Iris pigment epithelial cell (primary cell): ENCODE measurements at places on chromosomes 4 and X.

- DNase-seq: peak; percentile 82
These were observed 9.0 kb upstream of the CHIC2 start for GRCh38 chr4:54073271-54073880.

DNA sequence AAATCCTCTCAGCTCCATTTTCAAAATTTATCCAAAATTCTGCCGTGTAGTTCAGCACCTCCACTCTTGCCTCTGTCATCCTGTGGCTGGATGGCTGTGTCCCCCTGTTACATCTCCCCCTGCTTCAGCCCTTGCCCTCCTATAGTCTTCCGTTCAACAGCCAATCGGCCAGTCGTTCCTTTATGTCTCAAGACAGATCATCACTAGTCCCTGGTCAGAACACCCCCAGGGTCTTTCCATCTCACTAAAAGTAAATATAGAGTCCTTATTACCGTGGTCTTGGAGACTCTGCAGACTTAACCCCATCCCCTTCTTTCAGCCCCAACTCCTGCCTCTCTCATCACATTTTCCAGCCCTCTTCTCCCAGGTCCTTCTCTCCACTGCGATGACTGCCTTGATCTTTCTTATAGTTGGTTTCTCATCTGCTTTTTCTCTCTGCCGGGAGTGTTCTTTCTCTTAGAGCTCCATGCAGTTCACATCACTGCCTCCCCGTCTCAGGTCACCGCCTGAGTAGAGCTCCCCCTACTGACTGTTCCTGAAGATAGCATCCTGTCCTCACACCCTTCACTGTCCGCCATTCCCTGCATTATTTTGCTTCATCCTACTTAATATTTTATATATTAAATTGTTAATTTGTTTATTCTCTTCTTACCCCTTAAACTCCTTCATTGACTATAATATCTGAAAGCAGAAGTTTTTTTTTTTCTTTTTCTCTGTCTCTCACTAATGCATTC, 736.9 kb upstream of the MAGEB2 start:
- peak; percentile 37 for DNase-seq

DNA sequence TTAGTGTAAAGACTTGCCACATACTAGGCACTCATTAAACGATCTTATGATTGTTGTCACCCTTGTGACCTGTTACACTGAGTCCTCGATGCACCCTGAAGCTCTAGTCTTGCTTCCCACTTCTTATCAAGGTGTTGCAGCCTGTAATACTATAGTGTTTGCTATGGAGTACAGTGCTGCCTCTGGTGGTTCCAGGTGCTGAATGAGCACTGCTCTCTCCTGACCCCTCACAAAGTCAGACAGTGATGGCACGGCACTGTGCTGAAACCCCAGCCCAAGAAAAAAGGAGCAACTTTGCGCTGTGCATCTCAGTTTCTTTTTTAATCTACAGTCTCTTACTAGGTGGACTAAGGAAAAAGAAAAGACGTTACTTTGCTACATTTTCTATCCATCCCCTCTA, 106.3 kb downstream of the GC start:
- DNase-seq: no peak

DNA sequence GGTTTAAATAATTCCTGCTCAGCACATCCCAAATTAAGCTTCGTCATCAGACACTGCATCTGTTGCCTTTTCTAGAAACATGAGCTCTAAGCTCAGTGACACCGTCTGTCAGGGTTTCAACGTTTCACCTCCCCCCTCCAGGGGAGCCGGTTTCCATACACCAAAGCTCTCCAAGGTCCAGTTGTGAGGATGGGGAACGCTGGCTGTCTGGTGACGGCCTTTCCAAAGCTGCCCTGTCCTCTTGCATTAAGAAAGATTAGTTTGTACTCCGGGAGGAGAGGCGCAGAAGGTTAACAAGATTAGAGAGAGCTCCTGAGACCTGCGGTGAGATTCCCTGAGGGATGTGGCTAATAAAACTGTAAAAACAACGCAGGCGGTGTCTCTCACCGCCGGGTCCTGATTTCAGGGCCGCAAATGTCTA, 43.2 kb downstream of the ASMT start:
- DNase-seq: no peak

DNA sequence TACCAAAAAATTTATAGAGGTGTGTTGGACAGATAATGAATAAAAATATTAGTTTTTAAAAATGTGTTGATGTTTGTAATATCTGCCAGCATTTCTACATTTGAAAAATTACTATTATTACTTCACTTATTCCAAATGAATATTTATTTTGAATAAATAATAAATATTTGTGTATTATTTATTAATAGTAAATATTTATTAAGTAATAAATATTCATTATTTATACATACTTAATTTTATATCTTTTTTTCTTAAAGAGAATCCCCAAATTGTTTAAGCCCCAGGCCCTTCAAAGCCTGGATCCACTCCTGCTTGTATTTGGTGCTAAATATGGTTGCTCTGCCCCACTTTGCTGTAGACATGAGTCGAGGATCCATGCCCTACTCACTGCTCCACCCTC, 60.5 kb upstream of the HOPX start:
- no peak for DNase-seq

DNA sequence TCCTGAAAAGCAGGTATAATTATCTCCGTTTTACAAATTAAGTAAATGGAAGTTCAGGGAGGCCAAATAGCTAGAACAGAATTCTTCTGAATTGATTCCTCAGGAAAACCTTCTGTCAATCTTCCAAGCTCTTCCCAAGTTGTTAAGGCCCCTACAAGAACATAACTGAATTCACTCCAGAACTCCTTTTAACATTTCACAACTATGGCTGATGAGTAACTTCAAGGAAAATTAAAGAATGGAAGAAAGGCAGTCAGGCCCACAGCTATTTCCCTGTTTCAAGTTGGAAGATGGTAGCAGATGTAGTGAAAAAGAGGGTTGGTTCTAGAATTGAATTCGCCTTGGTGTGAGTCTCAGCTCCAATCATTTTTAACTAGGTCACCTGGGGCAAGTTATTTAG, 15.9 kb downstream of the SETD7 start:
- peak; percentile 31 for DNase-seq

DNA sequence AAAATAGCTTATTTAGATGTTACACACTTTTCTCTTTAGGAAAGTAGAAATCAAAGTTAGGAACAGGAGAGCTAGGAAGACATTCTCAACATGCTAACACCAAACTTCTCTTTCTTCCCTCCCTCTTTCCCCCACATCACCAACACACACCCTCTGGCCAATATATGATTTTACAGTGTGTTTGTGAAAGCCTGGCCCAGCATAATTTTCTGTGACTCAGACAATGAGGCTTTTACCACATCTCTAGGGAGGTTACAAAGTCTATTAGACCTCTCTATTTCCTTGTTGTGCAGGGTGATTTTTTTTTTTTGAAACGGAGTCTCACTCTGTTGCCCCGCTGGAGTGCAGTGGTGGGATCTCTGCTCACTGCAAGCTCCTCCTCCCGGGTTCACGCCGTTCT, 189.9 kb downstream of the AASDH start:
- DNase-seq: peak; percentile 6

DNA sequence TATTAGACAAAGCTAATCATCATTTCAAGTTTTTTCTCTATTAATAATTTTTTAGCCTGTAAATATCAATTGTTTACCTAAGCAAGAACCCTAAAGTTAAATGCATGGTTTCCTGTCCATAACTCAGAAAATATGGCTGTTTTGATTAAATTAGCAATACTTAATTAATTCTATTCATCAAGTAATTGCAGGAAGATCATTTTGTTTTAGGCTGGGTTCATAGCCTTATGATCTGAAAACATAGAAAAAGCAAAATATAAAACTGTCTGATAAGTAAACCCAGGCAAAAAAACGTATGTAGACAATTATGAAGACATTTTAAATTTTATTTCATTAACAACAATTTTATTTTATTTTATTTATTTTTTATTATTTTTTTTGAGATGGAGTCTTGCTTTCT, 219.1 kb downstream of the EVC2 start:
- no peak for DNase-seq

- no peak for DNase-seq
These were observed 20.6 kb downstream of the AP1S2 start for GRCh38 chrX:15834053-15834452.

GRCh38 chrX:152641996-152642395, 4.3 kb downstream of the GABRQ start:
- peak; percentile 3 for DNase-seq

- peak; percentile 50 for DNase-seq
These were observed 29.8 kb upstream of the H2AZ1 start for GRCh38 chr4:99979872-99980271.

DNA sequence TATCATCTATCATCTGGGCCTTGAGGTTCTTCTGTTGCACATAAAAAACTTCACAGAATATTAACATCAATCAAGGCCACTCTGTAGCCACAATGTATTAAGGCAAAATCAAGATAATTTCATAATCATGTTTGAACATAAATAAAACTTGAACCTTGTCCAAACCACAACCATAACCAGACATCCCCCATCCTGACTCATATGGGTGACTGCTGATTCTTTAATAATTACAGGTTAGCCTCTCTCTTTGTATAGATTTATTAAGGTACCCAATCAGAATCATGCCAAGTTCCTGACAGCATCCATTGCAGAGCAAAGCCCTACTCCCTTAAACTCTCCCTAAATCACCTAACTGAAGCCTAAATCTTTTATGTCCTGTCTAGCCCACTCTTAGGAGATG, 16.7 kb upstream of the AREG start:
- peak; percentile 79 for DNase-seq

DNA sequence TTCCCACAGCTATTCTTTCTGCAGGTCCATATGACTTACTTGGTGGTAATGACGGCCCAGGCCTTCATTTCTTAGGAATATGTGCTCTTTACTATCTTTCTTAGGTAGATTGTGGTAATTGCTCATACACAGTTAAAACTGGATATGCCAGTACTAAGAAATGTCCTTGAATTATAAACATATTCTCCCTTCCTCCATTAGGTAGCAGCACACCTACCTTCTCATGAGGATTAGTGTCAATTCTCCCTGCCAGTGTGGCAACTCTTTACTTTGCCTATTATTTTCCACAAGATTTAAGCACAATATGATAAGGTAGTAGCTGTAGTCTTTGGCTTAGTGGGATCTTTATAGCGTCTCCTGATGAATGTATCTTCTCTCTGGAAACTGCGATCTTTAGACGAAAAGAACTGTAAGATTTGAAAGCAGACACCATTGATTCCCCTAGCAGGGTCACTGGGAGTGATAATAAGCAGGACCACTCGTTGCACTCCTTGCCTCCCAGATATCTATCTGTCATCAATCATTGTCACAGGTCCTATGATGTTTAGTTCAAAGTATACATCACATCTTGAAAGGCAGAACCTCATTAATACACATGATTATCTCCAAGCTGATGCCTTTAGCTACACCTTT, 1240.7 kb downstream of the C4orf33 start:
- DNase-seq: peak; percentile 54

DNA sequence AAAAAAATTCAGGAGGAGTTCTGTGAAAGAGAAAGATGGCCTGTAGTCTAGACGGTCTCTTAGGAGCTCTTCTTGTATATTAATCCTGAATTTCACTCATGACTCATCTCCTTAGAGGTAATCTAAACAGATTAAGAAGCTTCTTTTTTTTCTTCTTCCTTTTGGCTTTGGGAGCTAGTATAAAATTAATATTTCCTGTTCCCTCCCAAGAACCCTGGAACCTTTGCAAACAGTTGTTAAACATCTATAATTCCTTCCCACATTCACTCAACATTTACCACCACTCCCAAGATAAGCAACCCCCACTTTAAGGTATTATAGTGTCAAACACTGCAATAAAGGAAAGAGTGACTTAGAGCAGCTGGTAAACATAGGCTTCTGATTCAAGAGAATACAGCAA, 146.4 kb upstream of the EDNRA start:
- DNase-seq: peak; percentile 79

DNA sequence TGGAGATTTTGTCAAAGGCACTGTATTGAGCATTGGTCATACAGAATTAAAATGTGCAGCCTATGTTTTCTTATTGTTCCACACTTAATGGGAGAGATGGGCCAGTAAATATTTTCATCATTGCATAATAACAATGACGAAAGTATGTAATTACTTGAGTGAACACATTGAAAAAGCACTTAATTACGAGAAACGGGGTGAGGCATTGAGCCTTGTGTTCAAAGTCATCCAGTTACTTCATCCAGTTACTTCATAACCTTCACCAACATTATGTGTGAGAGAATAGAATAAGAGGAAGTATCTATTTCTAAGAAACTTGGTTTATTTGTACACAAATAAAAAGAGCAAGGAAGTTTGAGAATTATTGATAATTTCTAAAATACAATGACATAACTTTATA, 1427.0 kb downstream of the ADGRL3 start:
- no peak for DNase-seq

DNA sequence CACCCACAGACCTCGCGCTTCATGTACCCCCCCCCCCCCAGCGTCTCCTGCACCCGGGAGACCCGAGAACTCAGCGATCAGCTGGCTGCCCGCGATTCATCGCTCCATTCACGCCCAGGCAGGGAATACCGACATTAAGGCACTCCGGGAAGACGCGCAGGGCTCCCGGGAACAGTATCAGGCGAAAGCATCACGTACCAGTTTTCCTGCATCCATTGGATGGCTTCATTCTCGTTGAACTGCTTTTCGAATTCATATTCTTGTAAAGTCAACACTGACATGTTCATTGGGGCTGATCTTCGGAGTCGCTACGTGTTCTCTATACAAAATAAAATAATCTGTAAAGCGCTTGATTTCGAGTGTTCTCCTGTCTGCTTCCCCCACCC, 373 bp downstream of the ELOVL6 start:
- DNase-seq: no peak

- DNase-seq: no peak
These were observed 52.6 kb upstream of the PAGE1 start for GRCh38 chrX:49748211-49748956.

GRCh38 chrX:70313503-70313902, 23.6 kb downstream of the KIF4A start:
- peak; percentile 67 for DNase-seq

GRCh38 chr4:36757580-36758311, 476.3 kb downstream of the DTHD1 start:
- peak; percentile 1 for DNase-seq

DNA sequence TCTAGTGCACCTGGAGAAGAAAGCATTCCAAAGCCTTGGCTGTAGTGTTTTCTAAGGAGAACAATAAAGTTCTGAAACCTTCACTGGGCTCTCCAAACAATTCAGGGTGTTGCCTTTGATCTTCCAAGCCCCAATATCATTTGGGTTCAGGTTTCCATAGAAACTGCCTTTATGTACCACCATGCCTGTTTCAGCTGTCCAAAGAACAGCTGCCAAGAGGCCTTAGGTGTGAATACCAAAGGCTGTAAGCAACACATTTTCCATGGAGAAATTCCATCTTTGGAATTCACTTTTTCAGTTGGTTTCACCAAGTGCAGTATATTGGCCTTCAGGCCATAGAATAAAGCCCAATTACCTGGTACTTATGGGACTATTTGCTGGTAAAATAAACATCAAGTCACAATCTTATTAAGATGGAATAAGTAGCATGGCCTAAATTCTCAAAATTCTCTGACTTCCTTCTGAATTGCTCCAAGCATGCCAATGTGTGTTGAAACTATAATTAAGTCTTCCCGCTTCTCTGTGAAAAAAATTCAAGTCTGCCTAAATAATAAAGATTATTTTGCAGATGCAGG, 61.9 kb downstream of the COX18 start:
- DNase-seq: peak; percentile 1

- DNase-seq: no peak
These were observed 1.0 kb upstream of the ACSL1 start for GRCh38 chr4:184826691-184827270.
